ENCODE measurements at places on chromosomes 16 and 17.

DNA sequence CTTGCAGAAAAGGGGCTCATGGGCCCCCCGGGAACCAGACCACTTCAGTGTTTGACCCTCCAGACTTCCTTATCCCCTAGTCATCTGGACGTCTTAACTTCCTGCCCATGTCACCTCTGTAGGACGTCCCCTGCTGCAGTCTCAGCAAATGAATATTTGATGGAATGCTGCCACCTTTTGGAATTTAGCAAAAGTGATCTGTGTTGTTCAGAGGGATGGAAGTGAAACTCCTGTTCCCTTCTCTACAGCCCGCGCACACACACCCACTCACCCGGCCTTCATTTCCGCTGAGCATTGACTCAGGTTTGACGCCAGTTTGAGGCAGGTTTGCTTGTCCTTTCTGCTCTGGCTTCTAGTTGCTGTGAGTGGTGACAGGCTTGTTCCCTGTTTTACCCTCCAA, 507.2 kb upstream of the EEF2KMT start:
- no peak for DNase-seq

DNA sequence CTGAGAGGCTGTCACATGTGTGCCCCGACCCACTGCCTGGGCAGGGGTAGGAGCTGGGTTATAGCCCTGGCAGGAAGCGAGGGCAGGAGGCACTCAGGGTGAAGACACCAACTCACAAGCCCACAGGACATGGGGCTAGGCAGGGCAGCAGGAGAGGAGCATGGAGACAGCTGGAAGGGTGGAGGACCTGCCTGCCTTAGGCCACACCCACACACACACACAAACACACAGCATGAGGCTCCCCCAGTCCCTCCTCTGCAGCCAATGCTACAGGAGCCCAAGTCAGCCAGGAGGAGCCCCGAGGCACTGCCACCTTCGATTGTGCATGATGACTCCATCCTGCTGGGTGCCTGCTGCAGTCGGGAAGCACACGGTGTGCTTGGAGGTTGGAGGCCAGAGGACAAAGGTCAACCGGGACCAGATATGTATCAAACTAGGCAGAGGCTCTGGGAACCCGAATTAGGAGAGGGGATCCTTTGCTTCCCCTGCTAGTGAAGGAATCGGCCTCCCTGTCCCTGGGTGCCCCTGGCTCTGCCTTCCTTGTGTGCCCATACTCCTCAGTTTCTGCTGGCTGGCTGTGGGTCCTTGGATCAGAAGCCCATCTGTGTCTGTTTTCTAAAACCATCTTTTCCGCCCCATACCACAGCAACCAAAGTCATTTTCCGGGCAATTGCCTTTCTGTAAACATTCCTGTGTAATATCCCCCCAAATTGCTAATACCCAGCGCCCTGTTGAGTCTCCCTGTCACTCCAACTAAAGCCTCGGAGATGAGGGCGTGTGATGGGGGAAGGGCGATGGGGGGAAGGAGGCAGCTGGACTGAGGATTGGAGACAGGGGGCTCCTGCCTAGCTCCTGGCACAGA, 20.5 kb downstream of the SRCIN1 start:
- DNase-seq: no peak

DNA sequence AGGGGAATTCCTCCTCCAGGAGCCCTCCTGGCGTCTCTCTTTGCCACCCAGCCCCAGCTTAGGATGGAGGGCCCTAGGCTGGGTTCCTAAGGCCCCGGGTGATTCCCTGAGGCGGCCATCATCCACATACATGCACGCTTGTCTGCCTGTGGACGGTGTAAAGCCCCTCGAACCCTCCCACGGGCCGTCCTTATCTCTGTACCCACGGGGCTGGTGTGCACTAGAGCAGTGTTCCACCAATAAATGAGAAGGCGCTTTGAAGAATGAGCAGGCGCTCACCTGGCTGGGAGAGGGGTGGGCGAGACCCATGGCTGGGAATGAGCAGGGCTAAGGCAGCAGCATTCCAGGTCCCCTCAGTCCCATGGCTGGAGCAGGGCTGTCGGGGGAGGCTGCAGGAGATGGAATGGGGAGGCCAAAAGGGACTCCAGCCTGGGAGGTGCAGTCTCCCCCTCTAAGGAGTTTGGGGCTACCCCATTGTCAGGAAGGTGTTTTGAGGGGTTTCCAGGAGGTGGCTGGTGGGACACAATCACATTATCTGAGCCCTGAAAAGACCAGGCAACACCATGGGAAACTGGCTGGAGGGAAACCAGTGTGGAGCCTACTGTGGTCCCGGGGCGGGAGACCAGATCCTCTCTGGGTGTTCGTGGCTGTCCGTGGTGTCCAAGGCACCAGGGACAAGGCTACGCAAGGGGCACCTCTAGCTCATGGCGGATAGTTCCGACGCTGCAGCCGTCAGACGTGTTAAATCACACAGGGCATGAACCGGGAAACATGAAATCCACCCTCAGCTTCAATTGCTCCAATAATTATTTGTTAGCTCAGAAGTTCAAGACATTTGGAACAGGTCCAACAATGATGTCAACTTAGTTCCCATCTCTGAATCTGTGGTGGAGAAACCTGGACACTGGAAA, 87.5 kb upstream of the DNAH17 start:
- DNase-seq: no peak

DNA sequence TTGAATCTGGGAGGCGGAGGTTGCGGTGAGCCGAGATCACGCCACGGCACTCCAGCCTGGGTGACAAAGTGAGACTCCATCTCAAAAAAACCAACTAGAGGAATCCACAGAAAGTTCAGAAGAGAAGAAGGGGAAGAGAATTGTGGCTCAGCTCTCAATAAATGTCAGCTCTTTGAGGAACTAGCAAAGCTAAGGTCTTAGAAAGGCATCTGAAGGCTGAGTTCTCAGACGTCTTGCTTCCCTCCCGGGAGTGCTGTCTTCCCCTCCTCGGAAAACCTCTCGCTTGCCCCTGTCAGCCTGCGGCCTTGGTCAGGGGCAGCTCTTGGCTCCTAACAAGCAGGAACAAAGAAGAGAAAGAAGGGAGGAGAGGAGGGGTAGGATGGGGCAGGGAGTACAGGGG, 5.3 kb downstream of the SHPK start:
- DNase-seq: no peak

DNA sequence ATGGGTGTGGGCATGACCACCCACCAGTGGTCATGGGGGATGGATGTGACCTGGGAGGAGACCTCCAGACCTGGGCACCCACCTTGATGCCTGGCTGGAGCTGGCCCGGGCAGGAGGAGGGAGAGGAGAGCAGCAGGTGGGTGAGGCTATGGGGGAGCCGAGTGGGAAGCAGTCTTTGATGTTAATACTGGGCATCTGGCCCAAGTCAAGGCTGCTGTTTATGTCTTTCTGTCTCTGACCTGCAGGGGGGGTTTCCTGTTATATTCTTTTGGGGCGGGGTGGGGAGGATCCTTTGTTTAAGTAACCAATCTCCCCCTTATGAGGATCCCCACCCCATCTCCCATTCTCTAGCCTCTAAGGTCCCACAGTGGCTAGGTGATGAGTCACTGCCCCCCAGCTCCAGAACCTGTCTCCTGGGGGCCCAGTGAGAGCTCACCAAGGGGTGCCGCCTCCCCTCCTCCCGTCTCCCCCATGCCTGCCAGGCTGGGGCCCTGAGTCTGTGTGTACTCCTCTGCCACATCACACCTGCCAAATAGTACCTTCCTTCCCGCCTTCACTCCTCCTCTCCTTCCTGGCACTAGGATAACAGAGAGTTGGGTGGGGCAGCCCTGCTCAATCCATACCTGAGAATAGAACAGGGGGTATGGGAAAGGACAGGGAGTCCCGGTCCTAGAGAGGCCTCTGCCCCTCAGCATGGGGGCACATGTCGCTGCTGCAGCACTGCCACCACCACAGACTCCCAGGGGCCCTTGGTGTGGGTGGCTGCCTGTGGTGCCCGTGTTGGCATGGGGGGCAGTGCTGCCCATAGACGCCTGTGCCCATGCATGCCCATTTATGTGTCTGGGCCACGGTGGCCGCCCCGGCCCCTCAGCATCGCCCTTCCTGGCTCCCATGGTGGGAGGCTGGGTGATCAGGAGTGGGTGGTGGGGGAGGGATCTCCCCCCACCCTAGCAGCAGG, 7.3 kb downstream of the THRA start:
- no peak for DNase-seq

DNA sequence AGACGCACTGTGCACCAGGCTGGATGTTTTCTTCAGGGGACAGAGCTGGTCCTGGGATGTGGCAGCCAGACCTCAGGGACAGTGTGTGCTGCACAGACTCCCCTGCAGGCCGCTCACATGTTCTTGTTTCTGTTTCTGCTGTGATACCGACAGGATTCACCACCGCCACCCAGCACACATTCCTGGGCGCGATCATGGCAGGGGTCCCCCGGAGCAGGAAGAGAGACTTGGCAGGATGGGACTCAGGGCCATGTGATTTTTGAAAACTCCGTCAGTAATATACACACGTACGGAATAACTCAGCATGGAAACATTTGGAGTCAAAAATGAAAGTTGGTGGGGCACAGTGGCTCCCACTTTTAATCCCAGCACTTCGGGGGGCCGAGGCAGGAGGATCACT, 79.0 kb downstream of the HAPSTR1 start:
- DNase-seq: no peak

GRCh38 chr17:73325527-73325842, 13.7 kb upstream of the CDC42EP4 start:
- DNase-seq: peak; percentile 83

GRCh38 chr17:36153895-36154610, 22.4 kb downstream of the TBC1D3B start:
- DNase-seq: no peak

- DNase-seq: no peak
These were observed 112.5 kb upstream of the HLF start for GRCh38 chr17:55152236-55152635.

DNA sequence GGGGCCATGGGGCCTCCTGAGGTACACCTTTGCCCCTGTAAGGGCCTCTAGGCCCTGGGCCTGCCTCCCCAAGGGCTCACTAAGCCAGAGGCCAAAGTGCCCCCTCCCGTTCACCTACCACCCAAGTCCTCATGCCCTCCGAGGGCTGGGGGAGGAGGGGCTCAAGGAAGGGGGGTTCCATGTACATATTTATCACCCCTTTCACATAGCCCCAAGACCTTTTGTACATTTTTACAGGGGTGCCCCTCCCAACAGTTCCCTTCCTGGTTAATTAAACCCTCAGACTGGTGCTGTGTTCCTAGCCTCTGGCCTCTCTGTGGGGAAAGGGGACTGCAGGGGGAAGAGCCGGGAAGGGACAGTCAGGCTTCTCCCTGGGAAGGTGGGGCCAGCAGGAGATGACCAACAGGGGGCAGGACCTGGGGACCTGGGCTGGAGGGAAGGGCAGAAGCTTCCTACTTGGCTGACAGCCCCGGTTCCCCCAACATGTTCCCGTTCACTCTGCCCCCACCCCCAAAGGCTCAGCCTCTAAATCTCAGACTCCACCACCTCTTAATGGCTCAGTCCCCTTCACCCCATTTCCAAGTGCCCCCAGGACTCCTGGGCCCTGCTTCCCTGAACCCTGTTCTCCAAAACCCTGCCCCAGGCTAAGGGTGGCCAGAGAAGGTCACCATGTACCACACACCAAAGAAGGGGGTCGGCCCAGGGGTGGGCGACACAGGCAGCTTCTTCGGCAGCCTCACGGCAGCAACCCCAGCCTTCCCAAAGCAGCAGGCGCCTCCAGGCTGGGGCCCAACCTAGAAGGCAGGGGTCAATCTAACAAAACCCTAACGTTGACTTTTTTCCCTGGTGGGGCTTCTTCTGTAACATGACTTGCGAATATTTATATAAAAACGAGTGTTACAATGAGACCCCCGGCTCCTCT, 11.9 kb downstream of the FBRS start:
- DNase-seq: no peak

DNA sequence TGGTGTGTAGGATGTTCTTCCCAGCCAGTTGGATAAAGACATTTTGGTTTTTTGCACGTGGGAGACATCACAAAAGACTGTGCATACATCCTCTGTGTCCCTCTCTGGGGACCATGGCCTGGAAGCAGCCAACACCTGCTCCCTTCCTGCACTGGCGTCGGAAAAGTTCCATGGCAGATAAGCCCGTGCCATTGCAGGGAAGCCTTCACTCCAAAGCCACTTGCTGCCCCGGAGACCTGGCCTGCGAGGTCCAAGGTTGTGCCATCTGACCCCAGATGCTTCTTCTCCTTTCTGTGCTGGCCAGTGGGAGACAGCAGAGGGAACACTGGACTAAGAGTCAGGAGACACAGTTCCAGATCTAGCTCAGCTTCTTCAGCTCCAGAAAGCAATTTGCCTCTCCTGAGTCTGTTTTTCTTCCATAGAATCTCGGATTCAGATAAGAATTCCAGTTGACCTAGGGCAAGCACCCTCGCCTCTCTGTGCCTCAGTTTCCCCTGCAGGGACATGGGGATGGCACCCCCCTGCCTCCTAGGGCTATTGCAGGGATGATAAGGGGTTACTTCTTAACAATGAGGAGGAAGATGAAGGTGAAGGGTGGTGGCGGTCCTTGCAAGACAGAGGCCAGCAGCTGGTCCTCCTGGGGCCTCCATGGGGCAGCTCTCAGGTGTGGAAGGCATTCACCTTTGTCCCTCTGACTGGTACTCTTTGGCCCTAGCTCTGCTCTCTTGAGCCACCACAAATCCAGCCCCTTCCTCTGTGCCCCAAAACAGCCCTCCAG, 134.2 kb downstream of the CMIP start:
- no peak for DNase-seq

GRCh38 chr17:72461757-72462156, 340.9 kb downstream of the SOX9 start:
- no peak for DNase-seq

All from GM04504 (cell line).